Thymus (tissue), 14 donors: ENCODE measurements at places on chromosomes 1 and 21.

GRCh38 chr1:84377480-84378095 lies 20.7 kb upstream of the DNASE2B start:
- DNase-seq: no peak

- no peak for DNase-seq
Measured at GRCh38 chr1:52182874-52183400, 41.0 kb downstream of the ZFYVE9 start.

DNA sequence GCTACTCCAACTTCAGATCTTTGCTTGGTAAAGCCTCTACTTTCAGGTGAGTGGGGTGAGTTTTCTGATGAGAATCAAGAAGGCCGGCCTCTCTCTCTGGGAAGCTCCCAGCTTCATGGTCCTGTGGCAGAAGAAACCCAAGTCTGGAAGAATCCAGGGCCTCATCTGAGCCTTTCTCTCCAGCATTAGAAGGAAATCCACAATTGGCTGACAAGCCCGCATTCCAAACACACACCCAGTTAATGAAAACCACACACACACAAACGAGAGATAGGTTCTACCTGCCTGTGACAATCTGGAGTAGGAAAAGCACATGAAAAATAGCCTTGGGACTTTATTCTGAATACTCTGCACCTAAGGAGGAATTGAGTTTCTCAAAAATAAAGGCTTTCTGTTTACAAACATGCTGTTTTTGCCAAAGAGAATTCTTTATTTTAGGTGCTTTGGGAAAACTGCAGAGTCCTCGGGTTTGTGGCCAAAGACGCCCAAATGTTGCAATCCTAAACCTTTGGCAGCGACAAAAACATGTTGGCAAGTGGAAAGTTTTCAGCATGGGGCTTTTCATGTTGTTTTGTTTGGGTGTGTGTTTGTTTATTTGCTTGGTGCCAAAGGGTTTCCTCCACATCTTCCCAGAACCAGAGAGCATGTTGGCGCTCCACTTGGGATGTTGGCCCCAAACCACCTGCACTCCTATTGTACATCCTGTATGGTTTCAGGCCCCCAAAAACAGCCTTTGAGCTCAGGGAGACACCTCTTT lies 216.2 kb downstream of the SETD4 start:
- DNase-seq: no peak

DNA sequence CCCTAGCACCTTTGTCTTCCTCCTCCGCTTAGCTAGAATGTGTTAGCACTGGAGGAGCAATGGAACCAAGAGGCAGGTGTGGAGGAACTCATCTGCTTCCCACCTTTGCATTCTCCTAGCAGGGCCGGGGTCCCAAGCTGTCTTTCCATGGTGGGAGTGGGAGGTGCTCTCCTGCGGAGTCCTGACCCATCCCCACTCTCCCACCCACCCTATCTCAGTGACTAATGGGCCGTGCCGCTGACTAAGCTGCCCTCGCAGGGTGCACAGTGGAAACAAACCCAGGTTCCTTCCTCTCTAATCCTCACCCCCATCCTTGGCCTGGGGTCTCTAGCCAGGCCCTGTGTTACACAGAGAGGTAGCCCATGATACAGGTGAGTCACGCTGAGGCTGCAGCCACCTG lies 177.5 kb downstream of the HIVEP3 start:
- no peak for DNase-seq

- no peak for DNase-seq
Measured at GRCh38 chr1:183209533-183210158, 23.6 kb downstream of the LAMC2 start.

DNA sequence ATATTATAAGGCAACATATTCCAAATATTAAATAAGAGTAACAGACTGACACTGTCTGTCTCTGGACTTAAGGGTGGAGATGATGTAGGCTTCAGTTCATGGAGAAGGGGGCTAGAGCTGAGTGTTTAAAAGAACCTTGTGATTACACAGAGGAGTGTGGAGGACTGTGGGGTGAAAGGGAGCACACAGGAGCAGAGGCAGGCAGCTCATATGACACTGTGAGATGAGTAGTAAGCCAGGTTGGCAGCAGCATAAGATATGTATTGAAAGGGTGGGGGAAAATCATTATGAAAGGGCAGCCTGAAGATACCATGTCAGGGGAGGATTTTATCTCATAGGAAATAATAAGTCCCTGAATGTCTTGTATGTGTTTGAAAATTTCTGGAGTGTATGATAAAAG lies 104.5 kb downstream of the AK5 start:
- DNase-seq: no peak

GRCh38 chr1:197675583-197676208 lies 99.6 kb downstream of the DENND1B start:
- DNase-seq: no peak

DNA sequence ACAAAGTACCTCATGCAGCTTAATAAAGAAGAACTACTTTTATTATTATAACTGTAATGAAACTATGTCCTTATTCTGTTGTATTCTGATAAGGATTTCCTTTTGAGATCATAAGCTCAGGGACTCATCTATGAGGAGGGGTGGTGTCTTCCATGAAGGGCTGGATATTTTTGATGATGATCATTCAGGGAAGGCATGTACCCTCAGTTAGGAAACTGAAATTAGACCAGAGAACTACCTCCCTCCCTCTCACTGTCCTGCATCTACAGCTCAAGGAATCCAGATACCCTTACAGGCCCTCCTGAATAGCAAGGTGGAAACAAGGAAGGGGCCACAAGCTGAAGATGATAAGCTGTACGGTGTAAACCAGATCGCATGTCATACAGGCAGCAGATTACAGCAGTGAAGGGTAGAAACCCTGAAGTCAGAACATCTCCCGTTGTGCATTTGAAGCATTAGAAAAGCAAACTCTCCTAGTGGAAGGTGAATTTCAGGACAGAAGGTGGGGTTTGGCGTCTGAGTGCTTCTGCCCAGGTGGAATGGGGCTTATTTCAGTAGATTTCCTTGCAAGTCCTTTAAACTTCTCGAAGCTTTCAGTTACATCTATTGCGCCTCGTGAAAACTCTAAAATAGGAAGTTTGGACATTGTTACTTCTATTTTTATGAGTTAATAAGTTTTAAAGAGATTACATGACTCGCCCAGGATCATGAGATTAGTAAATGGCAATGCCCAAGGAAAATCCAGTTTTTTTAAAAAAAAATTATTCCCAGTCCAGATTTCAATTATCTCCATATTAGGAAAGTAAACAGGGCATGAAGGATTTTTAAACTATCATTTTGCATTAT lies 101.1 kb upstream of the HNRNPU start:
- DNase-seq: no peak

- no peak for DNase-seq
Measured at GRCh38 chr1:41626616-41627375, 142.3 kb upstream of the EDN2 start.

- peak; percentile 58 for DNase-seq
Measured at GRCh38 chr1:159071970-159072582, 4.5 kb downstream of the AIM2 start.

DNA sequence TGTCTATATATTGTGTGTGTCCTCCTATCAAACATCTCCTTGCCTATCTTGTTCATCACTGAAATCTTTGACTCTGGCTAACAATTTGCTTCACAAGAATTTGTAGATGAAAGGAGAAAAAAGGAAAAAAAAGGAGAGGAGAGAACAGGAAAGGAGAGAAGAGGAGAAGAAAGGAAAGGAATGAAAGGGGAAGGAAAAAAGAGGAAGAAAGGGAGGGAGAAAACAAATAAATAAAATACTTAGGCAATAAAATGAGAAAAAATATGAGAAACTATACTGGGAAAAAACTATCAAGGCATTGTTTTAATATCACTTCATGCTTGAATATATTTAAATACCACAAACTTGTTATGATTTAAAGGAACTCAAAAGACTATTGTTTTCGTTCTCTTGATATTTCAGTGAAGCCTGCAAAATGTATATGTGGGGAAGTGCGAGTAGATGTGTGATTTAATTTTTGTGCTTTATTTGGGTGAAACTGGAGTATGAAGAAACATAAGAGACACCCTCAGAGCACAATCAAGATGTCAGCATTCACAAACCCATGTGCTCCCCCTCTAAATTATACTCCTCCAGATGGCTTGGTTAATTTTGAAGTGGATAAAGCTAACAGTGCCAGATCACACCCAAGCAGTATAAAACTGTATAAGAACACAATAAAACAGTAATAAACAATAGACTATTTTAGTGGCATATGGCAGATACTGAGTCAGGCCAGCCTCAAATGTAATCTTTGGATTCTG lies 205.7 kb upstream of the SAMSN1 start:
- no peak for DNase-seq

DNA sequence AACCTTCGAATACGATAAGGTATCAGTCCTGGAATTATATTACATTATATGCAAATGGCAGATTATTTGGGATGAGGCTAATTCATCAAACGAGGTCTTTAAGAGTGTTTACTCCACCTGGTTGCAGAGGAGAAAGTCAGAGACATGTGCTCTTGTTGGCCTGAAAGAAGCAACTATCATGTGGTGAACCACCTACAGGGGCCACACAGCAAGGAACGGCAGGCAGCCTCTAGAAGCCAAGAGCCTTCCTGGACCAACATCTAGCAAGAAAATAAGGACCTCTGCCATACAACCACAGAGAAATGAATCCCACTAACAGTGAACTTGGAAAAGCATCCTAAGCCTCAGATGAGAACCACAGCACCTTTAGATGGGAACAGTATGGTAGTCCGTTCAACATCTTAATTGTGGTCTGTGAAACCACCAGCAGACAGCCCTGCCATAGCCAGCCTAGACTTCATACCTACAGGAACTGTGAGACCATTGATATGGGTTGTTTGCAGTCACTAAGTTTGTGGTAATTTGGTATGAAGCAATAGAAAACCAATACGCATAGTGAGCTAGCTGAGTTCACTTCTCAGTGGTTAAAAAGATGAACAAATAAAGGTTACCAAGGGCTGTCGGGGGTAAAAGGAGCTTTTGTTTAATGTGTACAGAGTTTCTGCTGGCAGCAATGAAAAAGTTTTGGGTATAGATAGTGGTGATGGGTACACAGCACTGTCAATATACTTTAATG lies 345.7 kb upstream of the RUNX1 start:
- no peak for DNase-seq

GRCh38 chr1:34060187-34060730 lies 104.8 kb downstream of the CSMD2 start:
- no peak for DNase-seq

GRCh38 chr1:84000196-84000885 lies 1.4 kb upstream of the TTLL7 start:
- no peak for DNase-seq

DNA sequence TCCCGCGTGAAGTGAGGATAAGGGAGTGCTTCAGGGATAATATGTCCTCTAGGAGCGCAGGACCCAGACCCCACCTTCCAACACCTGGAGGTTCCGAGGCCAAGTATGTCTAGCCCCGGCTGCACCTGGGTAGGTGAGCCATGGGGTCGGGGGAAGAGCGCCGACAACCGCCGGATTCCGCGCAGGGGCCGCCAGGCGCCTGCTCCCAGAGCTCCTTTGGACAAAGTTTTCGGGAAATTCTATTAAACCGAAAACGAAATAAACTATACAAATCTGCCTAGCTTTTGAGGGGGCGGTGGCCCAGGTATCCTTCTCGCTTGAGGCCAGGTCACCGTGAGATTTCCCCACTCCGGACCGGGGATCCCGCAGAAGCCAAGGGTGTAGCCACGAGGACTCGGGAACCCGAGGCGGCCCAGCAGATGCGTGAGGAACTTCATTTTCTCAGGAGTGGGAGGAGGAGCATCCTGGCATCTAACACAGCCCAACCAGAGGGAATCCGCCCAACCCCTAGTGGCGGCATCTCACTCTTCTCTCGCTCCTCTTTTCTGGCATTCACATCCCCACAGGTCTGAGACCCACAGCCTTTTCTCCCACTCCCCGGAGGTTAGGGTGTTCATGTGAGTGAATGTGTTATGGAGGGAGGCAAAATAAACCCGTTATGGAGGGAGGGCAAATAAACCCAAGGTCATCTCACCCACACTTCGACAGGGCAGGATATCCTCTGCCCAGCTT lies 2.3 kb upstream of the DMRTA2 start:
- no peak for DNase-seq

DNA sequence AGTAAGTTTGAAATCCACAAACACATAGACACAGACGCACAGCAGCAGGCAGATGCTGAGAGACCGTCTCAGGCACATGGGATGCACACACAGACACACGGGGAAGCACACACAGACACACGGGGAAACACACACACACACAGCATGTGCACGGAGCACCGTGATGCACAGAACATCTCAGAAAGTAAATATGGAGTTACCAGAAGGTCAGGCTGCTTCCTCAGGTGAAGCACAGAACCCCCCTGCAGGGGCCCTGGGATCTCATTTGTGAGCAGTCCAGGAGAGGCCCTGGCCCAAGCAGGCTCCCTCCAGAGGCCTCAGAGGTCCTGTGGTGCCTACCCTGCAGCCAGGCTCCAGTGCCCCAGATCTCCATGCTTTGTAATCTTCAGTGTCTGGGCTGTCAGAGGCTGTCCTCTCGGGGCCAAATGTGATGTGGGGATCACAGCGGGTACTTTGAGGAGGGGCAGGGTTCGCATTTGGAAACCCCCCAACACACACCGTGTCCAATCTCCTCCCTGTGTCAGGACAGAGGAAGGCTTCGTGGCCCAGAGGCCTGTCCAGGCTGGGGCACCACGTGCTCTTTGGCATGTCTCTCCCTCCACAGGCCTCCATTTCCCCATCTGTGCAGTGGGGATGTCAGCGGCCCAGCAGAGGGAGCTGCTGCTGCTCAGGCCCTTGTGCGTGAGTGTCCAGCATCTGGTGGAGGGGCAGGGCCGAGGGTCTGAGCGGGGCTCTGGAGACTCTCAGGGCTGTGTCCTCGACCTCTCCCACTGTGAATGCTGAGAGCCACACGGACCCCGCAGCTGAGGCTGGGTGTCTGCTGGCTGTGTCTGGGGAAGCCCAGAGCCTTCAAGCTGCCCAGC lies 23.0 kb upstream of the PRSS38 start:
- no peak for DNase-seq

DNA sequence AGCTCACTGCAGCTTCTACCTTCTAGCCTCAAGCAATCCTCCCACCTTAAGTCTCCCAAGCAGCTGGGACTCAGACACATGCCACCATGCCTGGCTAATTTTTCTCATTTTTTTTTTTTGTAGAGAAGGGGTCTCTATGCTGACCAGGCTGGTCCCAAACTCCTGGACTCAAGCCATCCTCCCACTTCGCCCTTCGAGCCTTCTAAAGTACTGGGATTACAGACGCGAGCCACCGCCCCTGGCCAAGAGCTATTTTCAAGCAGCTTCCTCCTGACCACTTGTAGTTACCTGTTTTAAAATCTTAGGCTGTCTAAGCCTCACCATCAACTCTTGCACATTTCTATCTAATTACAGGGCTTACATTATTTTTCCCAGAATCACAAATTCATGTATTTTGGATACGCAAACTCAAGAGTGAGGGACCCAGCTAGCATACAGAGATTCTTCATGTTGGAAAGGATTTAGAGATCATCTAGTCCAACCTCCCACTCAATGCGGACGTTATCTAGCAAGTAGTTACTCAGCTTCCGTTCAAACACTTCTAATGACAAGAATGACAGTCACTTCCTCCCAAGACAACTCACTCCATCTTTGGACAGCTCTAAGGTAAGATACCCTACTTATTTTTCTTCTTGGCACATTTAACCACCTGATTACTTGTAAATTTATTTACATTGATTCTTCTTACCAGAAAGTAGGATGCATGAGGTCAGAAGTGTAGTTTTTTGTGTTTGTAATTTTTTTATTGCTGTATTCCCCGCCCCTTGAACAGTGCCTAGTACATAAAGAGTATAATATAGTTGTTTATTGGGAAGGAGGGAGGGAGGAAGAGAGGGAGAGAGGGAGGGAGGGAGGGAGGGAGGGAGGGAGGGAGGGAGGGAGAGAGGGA lies 65.4 kb downstream of the LUZP1 start:
- DNase-seq: peak; percentile 11

GRCh38 chr1:244761279-244761678 lies 74.2 kb upstream of the COX20 start:
- DNase-seq: no peak
